ENCODE measurements at places on chromosomes 3 and 15.
A peak's percentile ranks its signal among the peaks of the same experiment; 100 is the strongest.

GRCh38 chr3:15825016-15825415 lies 27.2 kb upstream of the ANKRD28 start:
- DNase-seq: no peak

DNA sequence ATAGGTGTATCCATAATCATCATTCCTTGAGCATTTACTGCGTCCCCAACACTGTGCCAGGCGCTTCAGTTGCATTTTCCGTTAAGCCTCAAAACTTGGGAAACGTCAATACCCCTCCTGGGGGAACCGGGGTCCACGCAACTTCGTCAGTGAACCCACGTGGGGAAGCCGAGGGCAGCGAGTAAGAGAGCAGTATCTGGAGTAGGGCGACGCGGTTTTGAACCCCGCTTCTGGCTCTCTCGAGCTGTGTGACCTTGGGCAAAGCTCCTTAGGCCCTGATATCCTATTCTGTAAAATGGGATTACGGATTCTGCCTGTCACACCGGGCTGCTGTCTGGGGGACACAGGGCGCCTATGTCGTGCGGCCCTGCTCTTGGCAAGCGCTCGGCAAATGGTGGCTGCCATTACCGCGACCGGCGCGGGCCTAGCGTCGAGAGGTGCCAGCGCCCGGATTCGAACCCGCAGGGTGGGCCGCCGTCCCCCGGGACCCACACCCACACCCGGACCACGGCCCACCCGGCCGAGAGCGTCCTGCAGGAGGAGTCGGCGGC lies 590 bp downstream of the POLG start:
- peak; percentile 14 for DNase-seq

- DNase-seq: no peak
Measured at GRCh38 chr3:15341030-15341726, 8.8 kb upstream of the SH3BP5 start.

GRCh38 chr15:77119446-77119845 lies 48.5 kb upstream of the TSPAN3 start:
- no peak for DNase-seq

DNA sequence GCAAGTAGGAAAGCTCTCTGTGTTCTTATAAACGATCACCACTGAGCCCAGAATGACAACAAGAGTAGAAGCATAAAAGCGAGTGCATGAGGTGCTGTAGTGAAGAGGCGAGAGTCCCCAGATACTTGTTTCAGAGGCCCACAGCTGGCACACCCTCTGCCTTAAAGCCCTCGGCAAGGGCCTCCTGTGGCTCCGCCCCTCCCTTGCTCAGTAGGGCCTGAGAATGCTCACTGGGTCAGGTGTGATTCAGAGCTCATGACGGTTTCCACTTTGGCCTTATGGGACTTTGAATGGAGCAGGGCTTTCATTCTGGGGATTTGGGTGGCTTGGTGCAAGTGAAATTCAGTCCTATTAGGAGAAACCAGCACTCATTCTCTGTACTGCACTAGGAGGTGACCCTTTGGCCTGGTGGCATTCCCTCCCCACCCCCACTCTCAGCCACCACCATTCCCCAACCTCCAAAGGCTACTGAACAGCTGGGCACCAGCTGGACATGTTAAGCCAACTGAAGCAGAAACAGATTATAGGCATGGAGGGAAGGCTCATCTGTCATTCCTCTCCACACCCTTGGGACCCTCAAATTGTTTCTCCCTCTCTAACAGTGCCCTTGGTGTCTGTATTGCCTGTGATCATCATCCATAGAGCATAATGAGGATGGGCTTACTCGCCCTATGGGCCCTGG lies 109.6 kb upstream of the CTDSPL start:
- DNase-seq: no peak

DNA sequence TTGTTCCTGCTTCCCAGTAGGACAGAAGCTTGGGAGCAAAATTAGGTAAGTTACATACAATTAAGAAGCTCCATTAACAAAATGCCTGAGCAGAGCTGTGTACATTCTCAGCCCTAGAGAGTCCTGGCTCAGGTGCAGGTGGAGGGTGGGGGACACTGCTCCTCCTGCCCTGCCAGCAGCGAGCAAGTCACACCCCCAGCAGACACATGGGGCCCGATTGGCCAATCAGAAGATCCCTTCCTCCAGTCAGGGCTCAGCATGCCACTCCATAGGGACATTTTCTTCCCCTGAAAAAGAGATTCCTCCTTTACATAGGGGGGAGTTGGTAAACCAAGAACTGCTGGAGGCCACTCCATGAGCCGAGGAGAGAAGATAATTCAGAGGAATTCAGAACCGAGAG lies 62.1 kb downstream of the PLXNA1 start:
- DNase-seq: no peak

DNA sequence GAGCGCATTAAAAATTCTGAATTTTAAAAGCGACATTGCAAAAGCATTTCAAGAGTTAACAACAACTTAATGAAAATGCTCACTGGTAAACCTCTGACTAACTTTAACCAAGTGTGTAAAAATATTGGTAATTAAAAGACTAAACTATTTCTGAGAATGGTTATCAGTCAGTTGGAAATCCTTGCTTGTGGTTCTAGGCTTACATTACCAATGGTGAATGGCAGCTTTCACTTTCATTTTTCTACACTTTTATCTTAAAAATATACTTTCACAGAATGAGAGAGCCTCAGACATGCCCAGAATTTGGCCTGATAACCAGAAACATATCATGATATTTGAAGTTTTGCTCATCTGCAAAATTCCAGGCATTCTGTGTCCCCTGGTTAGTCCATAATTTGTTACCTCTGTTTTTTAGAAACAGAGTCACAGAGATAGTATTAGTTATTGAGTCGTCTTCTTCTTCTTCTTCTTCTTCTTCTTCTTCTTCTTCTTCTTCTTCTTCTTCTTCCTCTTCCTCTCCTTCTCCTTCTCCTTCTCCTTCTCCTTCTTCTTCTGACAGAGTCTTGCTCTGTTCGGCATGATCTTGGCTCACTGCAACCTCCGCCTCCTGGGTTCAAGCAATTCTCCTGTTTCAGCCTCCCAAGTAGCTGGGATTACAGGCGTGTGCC lies 5.5 kb upstream of the RNF111 start:
- DNase-seq: no peak

GRCh38 chr3:32522682-32523081 lies 20.0 kb upstream of the CMTM6 start:
- no peak for DNase-seq

GRCh38 chr3:12884790-12885582 lies 43.6 kb upstream of the RPL32 start:
- DNase-seq: no peak

- no peak for DNase-seq
Measured at GRCh38 chr15:39124553-39125171, 456.2 kb upstream of the THBS1 start.

DNA sequence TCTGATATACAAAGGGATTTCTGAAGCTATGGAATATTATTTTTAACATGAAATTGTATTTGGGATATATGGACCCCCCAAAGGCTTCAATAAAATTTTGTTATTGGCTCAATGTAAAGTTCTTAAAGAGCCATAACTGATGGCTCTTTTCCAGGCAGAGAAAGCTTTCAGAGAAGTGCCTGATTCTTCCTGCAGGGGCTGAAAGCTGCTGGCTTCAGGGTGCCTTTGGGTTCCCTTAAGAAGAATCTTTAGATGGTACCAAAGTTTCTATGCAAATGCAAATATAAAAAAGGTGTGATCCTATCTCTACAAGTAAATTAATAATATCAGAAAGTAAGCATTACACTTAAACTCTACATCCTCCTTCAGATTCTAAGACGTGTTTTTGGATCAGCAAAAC lies 72.6 kb downstream of the NR2F2 start:
- DNase-seq: no peak

DNA sequence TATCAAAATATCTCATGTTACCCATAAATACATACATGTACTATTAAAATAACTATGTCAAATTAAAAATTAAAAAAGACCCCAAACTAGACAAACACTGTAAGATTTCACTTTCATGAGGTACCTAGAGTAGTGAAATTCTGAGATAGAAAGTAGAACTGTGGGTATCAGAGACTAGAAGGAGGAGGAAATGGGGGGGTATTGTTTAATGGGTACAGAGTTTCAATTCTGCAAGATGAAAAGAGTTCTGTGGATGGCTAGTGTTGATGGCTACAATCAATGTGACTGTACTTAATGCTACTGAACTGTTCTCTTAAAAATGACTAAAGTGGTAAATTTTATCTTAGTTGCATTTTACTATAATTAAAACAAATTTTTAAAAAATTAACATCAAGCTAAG lies 36.6 kb downstream of the RFX7 start:
- no peak for DNase-seq

DNA sequence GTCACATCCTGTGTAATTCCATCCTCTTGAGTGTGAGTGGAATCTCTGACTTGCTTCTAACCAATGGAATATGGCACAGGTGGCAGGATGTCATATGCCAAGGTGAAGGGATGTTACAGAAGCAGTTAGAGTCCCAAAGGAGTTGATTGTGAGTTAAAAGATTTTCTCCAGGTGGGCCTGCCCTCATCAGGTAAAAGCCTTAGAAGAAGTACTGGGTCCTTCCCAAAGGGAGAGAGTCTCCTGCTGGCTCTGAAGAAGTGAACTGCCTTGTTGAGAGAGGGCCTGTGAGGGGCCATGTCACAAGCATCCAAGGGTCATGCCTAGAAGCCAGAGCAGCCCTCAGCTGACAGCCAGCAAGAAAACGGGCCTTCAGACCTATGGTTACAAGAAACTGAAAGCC lies 13.1 kb downstream of the CMTM7 start:
- no peak for DNase-seq

GRCh38 chr3:96264701-96265100 lies 549.7 kb upstream of the EPHA6 start:
- DNase-seq: no peak

DNA sequence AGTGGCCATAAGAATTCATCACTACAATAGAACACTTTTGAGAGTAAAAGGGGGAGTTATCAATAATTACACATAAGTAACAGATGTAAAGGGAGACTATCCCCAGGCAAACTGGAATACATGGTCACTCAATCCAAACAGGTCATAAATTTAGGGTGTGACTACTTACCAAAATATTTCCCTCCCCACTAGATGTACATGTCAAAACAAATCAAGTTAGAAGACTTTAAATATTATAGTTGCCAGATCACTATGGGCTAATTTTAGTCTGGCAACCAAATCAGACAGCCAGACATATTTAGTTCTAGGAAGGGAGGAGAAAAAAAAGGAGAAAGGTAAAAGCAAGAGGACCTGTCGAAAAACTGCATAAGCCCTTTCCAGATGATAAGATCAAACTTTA lies 23.1 kb downstream of the SLC24A5 start:
- DNase-seq: no peak

- peak; percentile 89 for DNase-seq
Measured at GRCh38 chr3:15098503-15099363, at the start of gene RBSN. Gene RBSN, minus strand, starts transcription at chr3:15099148. Its CDS starts 3,028 bp downstream, at chr3:15096120.

GRCh38 chr3:63124090-63124489 lies 154.0 kb upstream of the SYNPR start:
- DNase-seq: no peak

DNA sequence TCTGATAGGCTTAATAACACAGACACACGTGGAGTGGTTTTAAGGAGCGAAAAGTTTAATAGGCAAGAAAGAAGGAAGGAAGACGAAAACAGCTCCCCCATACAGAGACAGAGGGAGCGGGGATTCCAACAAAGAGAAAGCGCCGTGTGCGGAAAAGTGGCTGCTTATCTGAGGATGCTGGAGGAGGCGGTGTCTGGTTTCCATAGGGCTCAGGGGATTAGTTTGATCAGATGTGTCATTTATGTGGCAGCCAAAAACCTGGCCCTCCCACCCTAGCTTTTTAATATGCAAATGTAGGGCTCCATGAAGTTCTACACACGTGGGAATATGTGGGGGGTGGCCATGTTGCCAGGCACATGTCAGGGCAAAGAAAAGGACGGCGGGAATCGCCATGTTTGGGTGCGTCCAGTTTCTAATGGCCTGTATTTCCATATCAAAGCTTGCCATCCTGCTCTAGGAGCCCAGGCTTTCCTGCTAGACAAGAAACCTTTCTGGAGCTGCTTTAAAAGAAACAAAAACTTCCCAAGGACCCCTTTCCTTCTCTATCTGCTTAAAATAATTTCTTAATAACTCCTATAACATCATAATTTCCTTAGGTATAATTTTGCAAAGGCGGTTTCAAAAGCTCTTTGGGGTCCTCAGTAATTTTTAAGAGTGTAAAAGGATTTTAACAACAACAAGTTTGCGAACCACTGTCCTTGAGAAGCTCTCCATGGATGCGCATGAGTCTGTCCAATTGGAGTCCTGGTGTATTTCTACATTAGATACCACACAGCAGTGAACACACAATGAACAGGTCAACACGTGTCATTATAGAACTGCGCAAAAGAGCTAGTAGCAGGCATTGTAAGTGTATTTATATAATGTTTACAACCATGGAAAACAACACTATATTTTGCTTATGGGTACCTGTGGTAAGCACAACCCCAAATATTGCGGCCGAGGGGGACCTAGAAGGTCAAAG lies 622 bp upstream of the ZNF589 start:
- no peak for DNase-seq

DNA sequence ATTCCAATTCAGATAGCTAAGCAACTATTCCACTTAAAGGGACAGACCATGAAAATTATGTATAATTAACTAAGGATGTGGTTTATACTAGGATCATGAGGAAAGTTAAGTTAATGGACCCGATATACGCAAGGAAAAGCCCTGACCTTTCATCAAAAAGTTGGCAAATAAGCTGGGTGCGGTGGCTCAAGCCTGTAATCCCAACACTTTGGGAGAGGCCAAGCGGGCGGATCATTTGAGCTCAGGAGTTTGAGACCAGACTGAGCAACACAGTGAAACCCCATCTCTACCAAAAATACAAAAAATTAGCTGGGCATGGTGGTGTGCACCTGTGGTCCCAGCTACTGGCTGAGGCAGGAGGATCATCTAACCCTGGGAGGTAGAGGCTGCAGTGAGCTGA lies 39.6 kb downstream of the SCAP start:
- DNase-seq: no peak

GRCh38 chr3:130761730-130762311 lies 15.2 kb upstream of the PIK3R4 start:
- DNase-seq: no peak

- no peak for DNase-seq
Measured at GRCh38 chr15:87312221-87312620, 944.3 kb downstream of the NTRK3 start.

GRCh38 chr3:99950921-99951320 lies 133.3 kb downstream of the CMSS1 start:
- DNase-seq: no peak

DNA sequence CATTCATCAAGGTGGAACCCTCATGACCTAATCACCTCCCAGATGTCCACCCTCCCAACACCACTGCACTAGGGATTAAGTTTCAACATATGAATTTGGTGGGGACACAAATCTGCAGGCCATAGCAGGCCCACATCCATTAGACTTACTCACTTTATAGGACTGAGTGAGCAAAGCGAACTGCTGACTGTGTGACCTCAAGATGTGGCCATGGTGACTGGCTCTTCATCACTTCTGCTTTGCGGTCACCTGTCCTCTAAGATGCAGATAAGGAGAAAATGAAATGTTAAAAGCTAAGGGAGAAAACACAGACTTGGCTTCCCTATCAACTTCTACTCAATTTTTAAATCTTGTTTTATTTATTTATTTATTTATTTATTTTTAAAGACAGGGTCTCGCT lies 14.5 kb upstream of the DCP1A start:
- DNase-seq: no peak

All from left renal pelvis (tissue), 4 donors.